Cardiac septum (tissue), 1 donor: ENCODE measurements at places on chromosomes 5 and 9.

DNA sequence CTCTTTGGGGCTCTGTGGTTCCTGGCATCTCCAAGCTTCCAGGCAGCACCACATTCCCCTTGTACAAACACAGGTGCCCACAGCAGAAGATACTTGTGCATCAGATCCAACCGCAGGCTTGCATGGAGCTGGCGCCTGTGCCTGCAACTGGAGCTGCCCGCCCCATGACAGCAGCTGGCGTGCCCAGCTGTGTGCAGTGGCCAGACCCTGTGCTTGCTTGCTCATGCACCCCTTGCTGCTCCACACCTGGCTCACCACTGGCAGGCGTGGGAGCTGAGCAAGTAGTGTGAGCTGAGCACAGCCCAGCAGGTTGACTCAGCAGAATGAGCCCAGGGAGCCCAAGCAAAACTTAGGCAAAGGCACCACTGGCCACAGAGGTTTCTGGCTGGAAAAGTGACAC is 84.4 kb upstream of the STARD4 start:
- DNase-seq, result no peak

DNA sequence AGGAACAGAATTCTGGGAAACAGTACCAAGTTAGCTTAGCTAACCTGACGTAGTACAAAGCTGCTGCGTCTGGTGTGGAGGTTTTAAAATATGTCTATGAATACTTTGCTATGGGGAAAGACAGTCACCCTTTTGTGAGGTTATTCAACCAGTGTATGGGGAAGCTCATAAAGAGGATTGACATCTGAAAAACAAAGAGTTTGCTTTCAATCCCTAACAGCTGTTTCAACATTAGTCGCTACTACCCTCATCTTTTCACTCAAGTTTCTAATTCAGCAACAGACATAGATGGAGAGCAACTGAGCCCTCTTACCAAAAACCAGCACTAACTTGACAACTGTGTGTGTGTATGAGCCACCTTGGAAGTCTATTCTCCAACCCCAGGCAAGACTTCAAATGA is 7.8 kb upstream of the MSANTD3 start:
- DNase-seq, result no peak

DNA sequence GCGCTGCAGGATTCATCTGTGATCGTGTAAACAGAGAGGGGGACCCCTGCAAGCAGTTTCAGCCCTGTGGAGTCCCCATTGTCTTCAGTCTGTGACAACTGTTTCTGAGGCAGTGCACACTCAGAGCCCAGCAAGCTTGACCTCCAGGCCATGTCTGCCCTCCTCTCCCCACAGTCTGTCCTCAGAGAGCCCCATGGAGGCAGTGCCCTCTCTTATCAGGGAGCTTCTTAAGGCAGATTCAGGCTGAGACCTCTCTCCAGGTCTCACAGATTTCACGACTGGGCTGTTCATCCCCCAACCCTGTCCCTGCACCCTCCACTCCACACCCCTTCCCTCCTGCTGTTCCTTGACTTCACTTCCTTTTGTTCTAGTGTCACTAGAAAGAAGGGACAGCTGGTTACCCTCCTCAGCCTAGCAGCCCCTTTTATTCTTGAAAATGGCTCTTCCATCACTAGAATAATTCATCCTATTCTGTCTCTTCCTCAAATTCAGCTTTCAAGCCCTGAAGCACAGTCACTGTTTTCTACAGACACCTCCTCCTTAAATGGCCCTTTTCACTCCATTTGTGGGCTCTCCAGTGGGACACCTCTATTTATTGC is 218.4 kb downstream of the MED10 start:
- DNase-seq, result no peak

- no peak for DNase-seq
Observed at GRCh38 chr5:175573493-175574269, 84.2 kb upstream of the HRH2 start.

GRCh38 chr5:180782748-180783147 is 19.9 kb downstream of the MGAT1 start:
- no peak for DNase-seq

DNA sequence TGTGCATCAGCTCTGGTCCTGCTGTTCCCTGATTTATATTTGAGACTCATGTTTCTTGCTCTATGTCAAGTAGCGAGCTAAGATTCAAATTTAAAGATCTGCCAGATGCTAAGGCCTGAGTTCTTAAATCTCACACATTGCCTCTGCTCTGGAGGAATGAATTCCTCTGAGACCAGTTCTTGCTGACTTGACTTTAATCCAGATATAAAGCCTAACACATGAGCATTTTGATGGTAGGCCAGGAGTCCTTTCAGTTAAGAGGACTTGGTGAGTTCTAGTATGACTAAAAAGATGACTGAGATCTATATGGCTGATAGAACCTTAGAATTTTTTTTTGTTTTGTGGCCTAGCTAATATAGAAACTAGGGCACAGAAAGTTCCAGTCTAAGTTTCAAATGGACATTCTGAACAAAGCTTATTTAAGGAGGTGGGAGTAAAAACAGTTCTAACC is 1.3 kb upstream of the INIP start:
- no peak for DNase-seq

GRCh38 chr9:79135681-79136415 is 435.9 kb upstream of the TLE4 start:
- DNase-seq, result no peak

GRCh38 chr9:127796852-127797370 is 5.8 kb upstream of the FPGS start:
- no peak for DNase-seq

DNA sequence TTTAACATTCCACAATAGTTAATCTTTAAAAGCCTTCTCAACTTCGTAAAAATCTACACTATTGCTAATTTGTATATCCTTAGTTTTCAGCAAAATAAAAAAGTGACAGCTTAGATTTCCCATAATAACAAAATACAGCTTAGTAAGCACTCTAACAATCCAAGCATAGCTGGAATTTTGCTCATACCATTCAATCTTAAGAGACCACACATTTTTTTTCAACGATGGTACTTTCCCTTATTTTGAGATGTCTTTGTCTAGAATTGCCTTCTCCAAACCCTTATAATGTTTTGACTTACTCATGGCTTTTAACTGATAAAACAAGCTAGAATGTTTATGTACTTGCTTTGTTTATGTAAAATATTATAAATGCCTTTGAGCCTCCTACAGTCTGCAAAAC is 65.6 kb downstream of the HOMER1 start:
- no peak for DNase-seq

GRCh38 chr5:14405706-14406553 is 175.7 kb upstream of the OTULINL start:
- DNase-seq, result no peak

DNA sequence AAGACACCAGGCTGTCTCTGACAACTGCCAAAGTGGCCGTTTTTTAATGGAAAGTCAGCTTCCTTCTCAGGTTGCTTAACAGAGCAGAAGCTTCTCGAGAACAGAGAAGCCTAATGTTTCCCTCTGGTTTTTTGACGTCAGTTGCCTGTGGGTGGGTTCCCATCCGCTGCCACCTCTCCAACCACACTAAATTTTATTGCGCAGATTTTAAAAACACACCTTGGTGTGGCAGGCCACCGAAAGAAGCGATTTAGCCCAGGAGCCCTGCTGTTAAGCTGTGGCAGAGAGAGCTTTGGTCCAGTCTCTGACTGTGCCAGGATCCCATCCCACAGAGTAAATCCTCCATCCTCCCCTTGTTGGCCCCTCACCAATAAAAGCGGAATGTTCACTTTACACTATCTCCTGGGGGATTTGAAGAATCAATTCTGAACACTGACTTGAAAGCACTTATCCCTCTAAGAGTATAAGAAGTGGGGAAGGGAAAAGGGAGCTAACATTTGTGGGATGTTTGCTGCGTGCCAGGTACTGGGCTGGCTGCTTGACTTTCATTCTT is 181.6 kb downstream of the AOPEP start:
- DNase-seq, result no peak

GRCh38 chr9:14136047-14136635 is 177.8 kb downstream of the NFIB start:
- DNase-seq, result no peak

- no peak for DNase-seq
Observed at GRCh38 chr5:10678244-10678643, 82.8 kb downstream of the DAP start.

DNA sequence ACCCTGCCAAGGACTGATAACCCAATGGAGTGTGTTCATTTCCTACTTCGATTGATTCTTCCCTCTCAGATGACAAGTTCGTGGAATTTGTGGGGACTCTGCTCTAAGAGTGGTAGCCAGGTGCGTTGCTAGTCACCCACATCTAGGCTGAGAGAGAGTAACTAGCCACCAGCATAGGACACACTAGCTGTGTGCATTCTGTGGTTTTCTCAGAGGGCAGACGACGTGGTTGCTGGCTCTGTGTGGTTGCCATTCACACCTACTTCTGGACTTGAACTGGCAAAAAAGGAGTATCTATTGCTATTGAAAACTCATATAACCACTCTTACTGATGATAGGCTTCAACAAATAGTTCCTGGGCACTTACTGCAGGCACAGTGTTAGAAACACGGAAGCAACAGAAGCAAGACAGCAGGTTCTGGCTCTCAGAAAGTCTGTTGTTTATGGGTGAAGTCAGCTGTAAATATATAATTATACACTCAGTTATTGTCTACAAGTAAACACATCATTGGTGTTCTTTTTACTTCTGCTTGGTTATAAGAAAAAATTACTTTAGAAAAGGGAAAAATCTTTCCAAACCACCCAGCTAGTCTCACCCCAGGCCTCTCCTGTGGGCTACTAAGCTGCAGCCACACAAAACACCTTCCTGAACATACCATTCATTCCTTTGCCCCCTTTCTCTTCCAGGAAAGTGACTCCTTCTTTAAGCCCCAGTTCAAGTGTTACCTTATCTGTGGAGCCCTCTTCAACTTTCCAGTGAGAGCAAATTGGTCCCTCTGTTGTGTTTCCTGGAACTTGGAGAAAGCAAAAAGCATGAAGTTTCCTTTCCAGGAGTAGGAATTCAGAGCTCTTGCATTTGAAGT is 151.1 kb upstream of the HAPLN1 start:
- no peak for DNase-seq
